ENCODE measurements at places on chromosomes 6 and 20.
A peak's percentile ranks its signal among the peaks of the same experiment; 100 is the strongest.

DNA sequence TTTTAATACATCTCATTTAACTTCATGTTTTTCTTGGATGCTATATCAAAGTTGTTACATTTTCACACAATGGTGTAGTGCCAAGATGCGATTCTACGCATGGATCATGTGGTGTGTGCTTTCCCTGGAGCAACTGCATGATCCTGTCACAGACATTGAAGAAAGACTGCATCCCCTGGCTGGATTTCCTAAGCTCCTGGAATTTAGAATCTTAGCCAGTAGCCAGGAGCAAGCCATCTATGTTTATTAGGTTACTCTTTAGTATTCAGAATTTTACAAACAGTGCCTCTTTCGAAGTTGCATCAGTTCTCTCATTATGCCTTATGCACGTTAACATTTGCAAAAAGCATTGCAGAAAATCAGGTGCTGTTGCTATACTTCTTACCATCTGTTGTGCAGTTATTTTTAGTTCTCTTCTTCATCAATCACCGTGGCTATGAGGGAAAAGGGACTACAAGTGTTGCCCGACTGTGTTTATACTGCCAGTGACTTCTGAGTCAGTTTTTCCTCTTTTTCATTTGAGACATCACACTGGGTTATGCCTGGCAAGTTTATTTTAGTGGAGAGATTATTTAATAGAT, 584.2 kb downstream of the BCKDHB start:
- no peak for DNase-seq

- DNase-seq = no peak
Observed at GRCh38 chr6:69162811-69163210, 527.7 kb downstream of the ADGRB3 start.

- peak; percentile 69 for DNase-seq
Observed at GRCh38 chr20:7496394-7496991, 443.8 kb downstream of the HAO1 start.

DNA sequence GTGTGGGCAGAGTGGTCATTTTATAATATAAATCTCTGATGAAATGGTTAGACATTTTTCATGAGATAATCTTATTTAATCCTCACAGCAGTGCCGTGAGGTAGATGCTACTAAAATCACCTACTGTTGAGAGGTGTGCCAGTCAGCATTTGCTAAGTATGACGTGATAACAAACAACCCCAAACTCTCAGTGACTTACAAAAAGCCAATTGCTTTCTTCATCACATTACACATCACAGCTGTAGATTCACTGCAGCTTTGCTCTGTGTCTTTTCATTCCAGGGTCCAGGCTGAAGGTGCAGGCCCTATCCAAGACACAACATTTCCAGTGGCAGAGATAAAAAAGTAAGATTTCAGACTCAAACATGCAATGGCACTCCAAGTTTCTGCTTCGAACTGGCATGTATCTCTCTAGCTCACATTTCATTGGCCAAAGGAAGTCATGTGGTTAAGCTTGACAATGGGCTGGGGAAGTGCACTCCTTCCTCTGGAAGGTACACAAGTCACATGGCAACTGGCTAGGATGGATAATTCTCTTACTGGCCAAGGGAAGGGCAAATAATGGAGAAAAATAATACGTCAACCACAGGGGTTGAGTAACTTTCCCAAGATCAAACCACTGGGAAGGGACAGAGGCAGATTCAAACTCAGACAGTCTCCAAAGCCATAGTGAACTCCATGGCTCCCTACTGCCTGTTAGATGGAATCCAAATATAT, 69.5 kb upstream of the EPB41L1 start:
- DNase-seq = no peak

GRCh38 chr6:11043378-11043960, 636 bp downstream of the ELOVL2 start:
- no peak for DNase-seq

DNA sequence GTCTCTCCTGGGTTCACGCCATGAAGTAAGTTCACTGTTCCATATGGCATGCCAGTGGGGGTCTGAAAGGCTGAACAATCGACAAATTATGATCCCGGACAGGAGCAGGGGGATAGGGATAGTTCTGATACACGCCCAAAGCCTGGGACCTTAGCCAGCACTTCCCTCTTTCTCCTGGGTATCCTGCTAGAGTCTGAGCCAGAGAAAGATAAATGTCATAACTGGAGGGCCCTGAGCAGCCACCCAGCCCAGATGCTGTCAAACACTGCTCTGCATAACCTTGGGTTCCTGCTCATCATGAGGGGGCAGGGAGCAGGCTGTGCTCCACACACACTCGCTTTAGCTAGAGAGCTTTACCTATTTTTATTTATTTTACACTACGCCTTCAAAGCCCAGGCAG, 12.3 kb downstream of the EDEM2 start:
- DNase-seq = no peak

DNA sequence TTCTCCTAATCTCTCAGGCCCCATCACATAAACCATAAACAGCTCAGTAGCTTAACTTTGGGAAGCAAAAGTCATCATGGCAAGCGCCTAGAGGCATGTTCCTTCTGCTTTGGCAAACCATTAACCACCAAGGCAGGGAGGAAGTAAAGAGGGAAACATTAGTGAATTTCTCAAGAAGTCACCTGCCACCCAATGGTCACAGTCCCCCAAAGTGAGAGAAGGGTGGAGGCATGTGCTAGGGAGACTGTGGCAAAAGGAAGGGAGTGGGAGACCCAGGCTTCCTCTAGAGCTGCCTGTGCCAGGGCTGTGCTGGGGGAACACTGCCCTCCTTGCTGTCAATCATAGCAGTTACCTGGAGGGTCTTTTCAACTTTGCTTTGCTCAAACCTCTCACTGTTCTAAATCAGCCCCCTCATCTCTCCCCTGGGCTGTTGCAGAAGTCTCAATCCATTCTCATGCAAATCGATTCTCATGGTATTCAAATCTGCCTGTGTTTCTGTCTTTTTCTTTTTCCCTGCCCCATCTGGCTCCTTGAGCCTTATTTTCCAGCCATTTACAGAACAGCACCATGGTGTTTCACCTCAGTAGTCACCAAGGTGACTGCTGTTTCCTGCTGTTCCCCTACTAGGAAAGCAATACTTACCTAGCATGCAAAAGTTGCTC, 1.8 kb upstream of the RNF24 start:
- no peak for DNase-seq

GRCh38 chr6:18703546-18703945, 316.4 kb downstream of the RNF144B start:
- no peak for DNase-seq

DNA sequence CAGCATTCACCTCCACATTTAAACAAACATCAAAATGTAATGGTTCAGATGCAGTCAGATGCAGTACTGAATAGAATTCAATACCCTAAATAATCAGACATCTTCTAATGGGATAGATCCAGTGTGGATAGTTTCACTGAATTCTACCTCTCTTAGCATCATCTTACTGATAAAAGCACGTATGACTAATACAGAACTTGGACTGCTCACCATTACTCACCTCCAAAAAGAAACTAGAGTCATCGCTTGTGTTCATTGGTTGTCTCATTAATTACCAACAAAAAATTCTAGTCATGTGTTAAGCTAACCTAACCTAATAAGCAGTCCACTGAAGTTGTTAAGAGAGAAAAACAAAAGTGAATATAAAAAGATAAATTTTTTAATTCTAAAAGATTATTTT, 165.9 kb upstream of the IRAK1BP1 start:
- no peak for DNase-seq

DNA sequence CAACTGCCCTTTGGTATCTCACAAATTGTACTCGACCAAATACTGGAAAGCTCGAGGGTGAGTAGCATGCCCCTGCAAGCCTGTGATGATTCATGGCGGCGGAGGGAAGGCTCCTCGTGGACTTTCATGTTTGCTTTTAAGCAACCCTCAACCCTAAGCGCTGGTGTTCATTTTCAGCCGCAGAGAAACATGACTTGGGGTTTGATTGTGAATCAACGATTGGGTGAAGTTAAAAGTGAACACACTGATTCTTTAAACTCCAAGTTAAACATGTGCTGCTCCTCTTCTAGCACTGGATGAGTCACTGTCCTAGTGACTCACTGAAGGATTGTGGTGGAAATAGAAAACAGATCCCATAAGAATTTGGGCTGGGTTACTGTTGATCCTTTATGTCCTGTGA, 8.3 kb downstream of the CD109 start:
- peak; percentile 92 for DNase-seq

GRCh38 chr6:168355716-168356522, 36.3 kb upstream of the DACT2 start:
- DNase-seq = no peak

GRCh38 chr6:14674458-14674857, 556.9 kb downstream of the CD83 start:
- DNase-seq = no peak

DNA sequence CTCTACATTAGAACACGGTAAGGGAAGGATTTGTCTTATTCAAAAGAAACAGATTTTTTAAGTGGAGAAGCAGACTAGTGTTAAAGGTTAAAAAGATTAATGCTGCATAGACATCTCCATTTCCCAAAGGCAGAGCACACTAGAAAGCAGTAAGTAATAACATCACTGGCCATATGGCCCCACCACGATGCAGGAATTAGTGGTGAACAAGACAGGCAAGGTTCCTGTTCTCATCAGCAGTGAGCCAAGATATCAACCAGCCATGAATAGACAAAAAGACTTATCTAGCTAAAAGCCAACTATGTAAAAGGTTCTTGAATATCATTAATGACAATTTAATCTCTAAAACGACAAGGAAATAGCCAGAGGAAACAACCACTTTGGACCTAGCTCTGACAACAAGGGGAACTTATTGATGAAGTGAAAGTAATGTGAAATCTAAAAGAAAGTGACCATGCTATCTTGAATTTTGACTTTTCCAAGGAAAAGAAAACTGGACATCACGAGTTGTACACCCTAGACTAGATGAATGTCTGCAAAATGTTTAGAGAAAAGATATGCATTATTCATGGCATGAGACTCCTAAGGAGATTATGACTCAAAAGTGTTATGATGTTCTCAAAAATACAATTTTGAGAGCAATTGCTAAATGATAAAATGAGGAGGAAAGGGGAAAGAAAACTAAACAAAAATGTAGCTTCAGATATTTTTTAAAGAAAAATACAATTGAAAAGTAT, 157.9 kb upstream of the STXBP5 start:
- no peak for DNase-seq

GRCh38 chr20:59326188-59326587, 25.8 kb downstream of the EDN3 start:
- no peak for DNase-seq

GRCh38 chr6:35188886-35189285, 24.9 kb upstream of the SCUBE3 start:
- DNase-seq = no peak

DNA sequence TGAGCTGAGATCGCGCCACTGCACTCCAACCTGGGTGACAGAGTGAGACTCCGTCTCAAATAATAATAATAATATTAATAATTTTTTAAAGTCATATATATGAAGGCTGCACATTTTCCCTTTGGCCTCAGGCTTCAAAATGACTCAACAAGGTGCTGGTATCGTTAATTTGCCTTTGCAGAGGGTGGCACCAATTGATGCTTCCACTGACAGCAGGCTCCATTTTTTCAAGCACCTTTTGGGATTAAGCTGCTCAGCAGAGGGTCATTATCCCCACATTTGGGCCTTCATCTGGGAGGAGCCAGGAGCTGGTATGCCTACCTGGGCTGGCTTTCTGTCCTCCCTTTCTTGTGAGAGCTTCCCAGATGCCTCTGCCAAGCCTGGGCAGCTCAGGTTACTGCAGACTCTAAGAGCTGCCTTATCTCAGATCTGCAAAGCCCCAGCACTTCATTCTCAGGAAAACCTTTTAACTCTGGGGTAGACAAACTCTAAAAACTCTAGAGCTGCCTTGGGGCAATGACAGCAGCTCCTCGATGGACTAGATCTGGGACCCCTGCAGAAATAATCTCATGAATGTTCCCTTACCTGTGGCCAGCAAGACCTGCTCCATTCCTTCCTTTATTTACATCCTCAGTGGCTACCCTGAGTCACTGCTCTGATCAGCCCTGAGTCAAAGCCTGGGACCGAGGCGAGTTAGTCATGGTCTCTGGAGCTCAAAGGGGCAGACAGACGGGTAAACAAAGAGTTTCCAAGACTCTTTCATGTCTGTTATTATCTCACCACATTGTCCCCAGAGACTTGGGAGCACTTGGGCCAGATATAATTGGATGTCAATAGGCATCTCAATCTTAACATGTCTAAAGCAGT, 80.0 kb upstream of the EYA2 start:
- DNase-seq = peak; percentile 17

DNA sequence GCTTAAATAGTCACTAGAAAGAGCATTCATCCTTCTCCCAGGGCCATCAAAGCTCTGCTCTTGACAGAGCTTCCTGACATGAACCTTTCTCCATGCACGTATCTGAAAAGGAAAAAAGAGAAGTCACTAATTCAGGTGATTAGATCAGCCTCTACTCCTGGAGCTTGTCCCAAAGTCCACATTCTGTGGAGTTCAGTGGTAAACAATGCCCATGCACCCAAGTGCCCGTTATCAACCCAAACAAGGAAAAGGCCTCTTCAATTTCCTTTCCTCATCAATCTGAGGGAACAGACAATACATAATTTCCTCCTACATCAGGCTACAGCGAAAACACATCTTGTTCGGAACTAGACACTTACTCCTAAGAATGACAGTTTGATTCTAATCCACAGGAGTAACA, 129.2 kb upstream of the PCSK2 start:
- no peak for DNase-seq

GRCh38 chr20:51769976-51770615, 1.9 kb upstream of the ATP9A start:
- DNase-seq = no peak

DNA sequence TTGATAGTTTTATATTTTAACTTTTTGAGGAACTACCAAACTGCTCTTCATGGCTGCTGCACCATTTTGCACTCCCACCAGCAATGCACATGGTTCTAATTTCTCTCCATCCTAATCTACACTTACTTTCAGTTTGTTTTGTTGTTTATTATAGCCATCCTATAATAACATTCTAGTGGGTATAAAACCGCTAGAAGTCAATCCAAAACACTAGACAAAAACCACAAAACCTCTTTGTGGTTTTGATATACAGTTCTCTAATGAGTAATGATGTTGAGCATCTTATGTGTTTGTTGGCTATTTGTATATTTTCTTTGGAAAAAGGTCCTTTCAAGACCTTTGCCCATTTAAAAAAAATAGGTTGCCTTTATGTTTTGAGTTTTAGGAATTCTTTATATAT, 5.6 kb downstream of the RPP21 start:
- DNase-seq = no peak

DNA sequence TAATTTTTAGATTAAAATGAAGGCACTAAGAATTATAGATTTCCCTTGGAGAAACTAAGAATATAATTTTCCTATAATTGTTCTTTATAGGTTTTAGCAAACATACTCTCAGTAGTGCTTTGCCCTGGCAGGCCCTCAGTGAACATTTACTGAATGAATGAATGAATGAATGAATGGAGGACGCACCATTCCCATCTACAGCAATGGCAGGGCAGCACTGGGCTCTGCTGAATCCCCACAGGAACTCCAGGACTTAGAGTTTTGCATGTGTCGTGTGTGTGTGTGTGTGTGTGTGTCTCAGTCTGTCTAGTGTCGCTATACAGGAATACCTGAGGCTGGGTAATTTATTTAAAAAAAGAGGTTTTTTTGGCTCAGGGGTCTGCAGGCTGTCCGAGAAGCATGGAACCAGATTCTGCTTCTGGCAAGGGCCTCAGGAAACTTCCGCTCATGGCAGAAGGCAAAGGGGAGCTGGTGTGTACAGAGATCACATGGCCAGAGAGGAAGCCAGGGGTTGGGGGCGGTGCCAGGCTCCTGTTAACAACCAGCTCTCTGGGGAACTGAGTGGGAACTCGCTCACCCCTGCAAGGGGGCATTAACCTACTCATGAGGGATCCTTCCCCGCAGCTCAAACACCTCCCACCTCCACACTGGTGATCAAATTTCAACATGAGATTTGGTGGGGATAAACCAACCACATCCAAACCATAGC, 20.1 kb downstream of the RNASET2 start:
- DNase-seq = no peak

All from smooth muscle cell of the brain vasculature (primary cell).